NCI-H748 treated with DMSO at 0.1 percent for 48 hours (cell line): ENCODE measurements at places on chromosomes 7 and 10.
A peak's percentile ranks its signal among the peaks of the same experiment; 100 is the strongest.

- no peak for DNase-seq
Measured at GRCh38 chr7:138813945-138814344, 15.9 kb upstream of the ATP6V0A4 start.

DNA sequence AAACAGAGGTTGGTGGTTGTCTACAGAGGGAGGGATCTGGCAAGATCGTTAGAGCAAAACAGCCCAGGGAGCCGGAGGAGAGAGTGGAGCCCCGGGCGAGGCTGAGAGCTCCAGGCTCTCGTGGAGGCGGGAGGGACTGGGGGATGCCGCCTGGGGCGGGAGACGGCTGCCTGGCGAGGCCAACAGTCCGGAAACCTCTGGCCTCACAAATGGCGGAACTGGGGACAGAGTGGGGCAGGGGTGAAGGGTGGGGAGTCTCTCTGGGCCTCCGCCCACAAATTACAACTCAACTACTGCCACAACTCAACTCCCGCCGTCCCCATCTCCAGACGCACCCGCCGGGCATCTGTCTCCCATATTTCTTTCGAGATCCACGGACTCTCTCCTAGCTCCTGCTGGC is 47.7 kb downstream of the CLEC2L start:
- no peak for DNase-seq

- no peak for DNase-seq
Measured at GRCh38 chr7:147584771-147585193, 1005.8 kb upstream of the C7orf33 start.

DNA sequence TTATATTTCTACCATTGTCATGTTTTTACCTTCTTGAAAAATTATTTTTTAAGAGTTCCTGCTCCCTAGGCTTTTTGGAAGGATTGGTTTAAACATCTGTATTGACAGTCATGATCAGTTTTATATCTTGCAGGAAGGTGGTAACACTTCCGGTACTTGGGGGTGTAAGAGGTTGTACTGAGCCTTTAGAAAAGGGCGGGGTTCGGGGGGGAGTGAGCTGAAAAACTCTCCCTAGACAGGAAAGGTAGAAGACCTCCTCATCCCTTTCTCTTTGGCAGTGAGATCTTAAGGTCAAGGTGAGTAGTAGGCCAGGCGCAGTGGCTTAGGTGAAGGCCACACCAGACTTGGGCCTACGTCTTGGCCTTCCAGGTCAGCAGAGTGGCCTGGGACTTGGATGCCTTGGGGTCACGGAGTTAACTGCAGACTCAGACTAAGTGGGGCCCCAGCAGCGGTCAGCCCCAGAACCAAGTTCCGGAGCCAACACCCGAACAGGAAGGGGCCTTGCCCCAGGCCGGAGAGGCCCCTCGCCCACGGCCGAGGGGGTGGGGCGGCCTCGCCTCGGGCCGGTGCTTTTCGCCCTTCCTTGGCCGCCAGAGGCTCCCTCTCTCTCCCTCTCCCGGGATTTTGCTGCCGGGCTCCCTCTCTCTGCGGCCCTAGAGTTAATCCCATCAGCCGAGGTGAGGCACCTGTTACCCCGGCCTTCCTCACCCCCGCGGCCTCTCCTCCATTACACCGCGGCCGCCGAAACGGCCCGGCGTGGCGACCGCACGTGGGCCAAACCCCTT is at the start of gene PPP1R9A:
Gene PPP1R9A, plus strand, starts transcription at position 569 of the 785 bp plus-strand sequence. CDS start 2,520 bp downstream, outside the sequence.
- DNase-seq = peak; percentile 31

DNA sequence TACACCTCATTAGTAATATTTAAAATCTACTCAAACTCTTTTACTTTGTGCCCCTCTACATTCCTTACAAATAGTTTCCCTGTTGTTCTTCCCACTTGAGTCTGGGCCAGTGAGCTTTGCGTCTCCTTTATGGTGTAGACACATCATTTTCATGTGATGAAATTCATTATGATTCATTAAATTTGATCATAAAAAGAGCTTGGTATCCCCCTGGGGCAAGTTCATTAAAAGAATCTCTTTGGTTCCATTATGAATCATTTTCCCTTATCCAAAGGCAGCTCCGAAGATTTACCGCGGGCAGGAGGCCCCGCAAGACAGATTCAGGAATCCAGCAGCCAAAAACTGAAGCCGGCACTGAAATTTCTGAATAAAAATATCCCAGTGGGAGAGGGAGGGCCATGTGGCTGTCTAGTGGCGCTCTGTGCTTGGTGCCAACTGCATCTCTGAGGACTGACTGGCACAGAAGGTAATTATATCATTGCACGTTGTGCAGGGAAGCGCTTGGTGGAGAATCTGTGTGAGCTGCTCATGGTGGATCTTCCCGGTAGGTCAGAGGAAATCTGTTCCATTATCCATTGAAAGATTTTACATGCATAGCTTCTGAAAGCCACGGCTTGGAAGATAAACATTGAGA is 151.4 kb upstream of the PITRM1 start:
- no peak for DNase-seq
